ENCODE measurements at places on chromosomes 12 and 14.
A peak's percentile ranks its signal among the peaks of the same experiment; 100 is the strongest.

GRCh38 chr14:76597387-76597786, 163.9 kb upstream of the VASH1 start:
- no peak overlapping the region for H3K4me3 ChIP-seq
- DNase-seq = no peak
- H3K27ac ChIP-seq = no peak overlapping the region

DNA sequence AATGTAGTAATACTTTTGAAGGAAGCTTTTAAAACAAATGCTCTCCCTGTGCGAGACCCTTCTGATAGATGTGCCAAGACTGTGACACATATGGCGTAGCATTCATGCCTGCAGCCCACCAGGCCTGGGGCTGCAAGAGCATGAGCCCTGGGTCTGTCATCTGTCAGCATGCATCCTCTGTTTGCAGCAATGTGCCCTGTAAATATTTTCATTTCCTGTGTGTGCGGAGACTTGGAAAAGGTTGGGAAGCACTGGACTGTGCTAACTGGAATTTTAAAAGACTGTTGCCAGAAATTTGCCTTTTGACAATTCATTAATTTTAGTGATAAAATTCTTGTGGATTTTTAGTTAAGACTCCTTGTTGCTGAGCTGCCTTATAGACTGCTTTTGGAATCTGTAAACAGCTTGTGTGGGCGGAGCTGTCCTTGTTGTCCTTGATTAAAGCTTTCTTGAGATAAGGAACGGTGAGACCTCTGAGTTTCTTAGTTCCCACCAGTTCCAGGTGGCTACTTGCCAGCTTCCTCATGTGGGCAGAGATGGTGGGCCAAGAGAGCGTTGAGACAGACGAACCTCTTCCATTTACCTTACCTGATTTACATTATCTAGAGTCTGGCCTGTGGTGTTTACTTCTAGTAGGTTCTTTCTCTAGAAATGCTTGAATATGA, 23.4 kb downstream of the MARK3 start:
- DNase-seq = no peak
- H3K36me3 ChIP-seq = peaks cover 21% of the 10 kb centered on the region
- no peak overlapping the region for H3K27ac ChIP-seq

DNA sequence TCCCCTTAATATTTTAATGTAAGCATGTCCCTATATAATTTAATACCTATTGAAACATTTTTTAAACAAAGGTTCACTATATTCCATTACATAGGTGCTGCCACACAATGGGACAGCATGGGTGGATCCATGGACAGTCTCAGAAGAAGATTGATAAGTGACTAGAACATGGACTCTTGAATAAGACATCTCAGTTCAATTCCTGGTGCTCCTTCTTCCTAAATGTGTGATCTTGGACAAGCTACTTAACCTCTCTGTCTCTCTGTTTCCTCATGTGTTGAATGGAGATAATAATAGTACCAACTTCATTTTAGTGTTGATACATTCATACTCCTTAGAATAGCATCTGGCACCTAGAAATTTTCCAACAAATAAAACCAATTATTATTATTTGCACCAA, 1.1 kb upstream of the ART4 start:
- H3K4me1 ChIP-seq = no peaks in the 10 kb centered on the region
- no peaks in the 10 kb centered on the region for H3K36me3 ChIP-seq
- H3K27me3 ChIP-seq = no peaks in the 10 kb centered on the region

DNA sequence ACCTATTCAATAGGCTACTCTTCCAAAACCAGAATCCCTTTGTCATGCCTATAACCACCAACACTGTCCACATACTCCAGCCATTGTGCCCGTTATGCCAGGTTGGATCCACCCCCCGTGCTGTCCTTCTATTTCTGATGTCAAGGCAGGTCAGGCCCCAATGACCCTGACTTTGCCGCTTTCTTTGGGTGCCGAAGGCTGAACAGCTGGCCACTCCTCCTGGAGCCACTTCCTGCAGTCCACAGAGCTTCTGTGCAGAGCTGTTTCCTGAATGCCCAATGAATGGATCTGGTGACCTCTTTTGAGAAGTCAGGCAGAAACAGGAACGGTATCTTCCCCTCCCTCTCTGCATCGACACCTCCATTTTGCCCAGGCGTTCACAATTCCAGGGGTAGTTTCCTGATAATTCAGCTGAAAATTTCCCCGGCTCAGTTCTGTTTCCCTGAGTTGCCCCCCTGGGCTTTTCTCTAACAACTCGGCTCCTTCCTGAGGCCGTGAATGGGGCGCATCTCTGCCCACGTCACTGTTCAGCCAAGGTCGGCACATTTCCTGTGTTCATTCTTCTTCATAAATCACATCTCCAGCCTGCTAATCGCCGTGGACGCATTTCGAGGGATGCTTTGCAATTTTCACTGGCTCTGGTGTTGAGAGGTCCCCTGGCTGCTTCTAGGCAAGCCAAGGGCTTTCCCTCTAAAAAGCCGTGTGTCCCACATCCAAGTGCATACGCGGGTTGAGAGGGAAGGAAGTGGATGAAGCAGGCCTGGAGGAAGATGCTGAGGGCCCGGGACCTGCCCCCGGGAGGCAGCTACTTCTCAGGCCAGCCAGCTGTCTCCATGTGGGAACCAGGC, 86.5 kb downstream of the PAPOLA start:
- H3K36me3 ChIP-seq = no peaks in the 10 kb centered on the region
- H3K27ac ChIP-seq = no peak overlapping the region
- peaks cover 3% of the 10 kb centered on the region for H3K27me3 ChIP-seq
- DNase-seq = no peak
- no peak overlapping the region for H3K4me3 ChIP-seq

GRCh38 chr12:67655829-67656228, 7.3 kb downstream of the DYRK2 start:
- no peak overlapping the region for H3K27ac ChIP-seq
- DNase-seq = no peak
- H3K4me1 ChIP-seq = peaks cover 38% of the 10 kb centered on the region
- peaks cover 57% of the 10 kb centered on the region for H3K36me3 ChIP-seq
- H3K4me3 ChIP-seq = no peak overlapping the region
- H3K27me3 ChIP-seq = no peaks in the 10 kb centered on the region

GRCh38 chr12:77349689-77350370, 284.5 kb upstream of the E2F7 start:
- H3K4me3 ChIP-seq = no peak overlapping the region
- no peak overlapping the region for H3K27ac ChIP-seq
- H3K36me3 ChIP-seq = no peaks in the 10 kb centered on the region

DNA sequence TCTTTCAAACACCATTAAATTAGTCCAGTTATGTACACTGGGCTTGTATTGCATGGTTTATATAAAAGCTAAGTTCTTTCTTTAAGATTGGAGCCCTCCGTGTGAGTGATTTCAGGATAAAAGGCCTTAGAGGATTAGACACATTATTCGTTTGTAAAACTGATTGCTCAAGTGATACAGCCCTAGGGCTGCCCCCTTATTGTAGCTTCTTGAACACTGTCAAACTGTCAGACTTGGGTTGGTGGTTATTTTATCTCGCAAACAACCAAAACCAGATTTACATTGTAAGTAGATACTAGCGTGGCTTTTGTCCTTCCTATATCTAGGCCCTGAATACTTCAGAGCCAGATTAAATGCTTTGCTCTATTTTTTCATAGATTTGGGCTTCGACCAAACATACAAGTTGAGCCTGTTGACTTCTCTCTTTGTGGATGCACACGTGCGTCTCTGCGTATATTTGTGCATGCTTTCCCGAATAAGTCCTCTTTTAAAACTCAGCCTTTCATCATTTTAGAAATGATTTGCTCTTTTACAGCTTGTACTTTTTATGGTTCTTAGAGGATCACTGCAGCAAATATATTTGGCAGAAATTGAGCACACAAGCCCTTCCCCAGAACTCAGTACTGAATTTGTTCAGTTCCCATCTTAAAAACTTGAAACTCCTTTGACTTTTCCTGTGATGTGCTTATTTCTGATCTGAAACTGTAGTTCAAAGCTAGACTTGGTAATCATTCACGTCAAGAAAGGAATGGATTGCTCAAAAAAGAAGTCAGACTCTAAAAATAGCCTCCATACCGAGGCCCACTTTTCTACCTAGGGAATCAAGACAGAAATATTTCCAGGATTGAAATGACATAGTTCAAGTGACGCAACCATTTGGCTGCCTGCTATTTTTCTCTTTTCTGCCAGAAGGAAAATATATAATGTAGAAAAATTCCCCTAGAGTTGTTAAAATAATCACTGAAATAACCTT, 129.5 kb downstream of the ETV6 start:
- H3K27ac ChIP-seq = no peak overlapping the region
- no peaks in the 10 kb centered on the region for H3K36me3 ChIP-seq
- H3K4me3 ChIP-seq = no peak overlapping the region
- no peaks in the 10 kb centered on the region for H3K27me3 ChIP-seq
- H3K4me1 ChIP-seq = peaks cover 2% of the 10 kb centered on the region

- H3K4me1 ChIP-seq = no peaks in the 10 kb centered on the region
- H3K27ac ChIP-seq = no peak overlapping the region
- no peaks in the 10 kb centered on the region for H3K27me3 ChIP-seq
- no peaks in the 10 kb centered on the region for H3K36me3 ChIP-seq
Observed at GRCh38 chr14:58739674-58740073, 101.9 kb downstream of the DACT1 start.

GRCh38 chr12:30448038-30448437, 247.6 kb downstream of the IPO8 start:
- H3K36me3 ChIP-seq = no peaks in the 10 kb centered on the region
- no peak overlapping the region for H3K4me3 ChIP-seq
- no peak overlapping the region for H3K27ac ChIP-seq
- no peaks in the 10 kb centered on the region for H3K4me1 ChIP-seq
- H3K27me3 ChIP-seq = no peaks in the 10 kb centered on the region

GRCh38 chr12:21879312-21879711, 61.9 kb downstream of the ABCC9 start:
- H3K36me3 ChIP-seq = no peaks in the 10 kb centered on the region
- H3K27ac ChIP-seq = no peak overlapping the region
- H3K27me3 ChIP-seq = no peaks in the 10 kb centered on the region
- H3K4me1 ChIP-seq = no peaks in the 10 kb centered on the region

DNA sequence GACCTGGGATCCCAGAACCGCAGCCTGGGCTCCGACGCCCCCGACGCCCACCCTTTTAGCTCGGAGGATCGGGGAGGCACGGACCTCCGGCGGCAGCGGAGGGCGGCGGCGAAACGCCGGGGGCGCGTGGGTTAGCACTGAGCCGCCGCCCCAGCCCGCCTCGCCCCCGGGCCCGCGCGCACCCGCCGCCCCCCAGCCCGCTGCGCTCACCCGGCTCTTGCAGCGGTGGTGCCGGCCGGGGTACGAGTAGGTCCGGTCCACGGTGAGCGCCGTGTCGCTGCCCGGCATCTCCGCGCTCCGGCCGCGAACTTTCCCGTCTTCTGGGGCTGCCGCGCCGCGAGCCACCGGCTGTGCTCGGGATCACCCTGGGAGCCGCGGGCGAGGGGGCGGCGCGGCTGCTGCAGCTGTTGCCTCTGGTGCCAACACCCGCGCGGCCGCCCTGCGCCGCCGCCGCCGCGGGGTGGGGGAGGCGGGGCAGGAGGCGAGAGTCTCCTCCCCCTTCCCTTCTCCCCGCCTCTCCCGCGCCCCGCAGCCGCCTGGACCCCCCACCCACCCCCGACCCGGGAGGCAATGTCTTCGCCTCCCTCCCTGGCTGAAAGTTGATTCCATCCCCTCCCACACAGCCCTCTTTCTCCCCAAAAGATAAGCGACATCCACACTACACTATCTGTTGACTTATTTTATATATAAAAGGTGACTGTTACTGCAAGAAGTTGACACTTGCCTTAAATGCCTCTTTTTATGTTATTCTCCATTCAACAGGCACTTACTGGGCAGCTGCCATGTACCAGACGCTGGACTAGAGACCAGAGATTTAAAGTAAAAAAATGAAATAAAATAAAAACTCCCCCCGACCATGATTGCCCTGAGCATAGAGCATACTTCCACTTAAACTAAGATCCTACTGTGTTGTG, at the start of gene TMCC3:
Gene TMCC3, minus strand, starts transcription at position 415 of the 914 bp plus-strand sequence. Its CDS starts 127 bp downstream, at position 288.
- peaks cover 7% of the 10 kb centered on the region for H3K4me1 ChIP-seq
- no peaks in the 10 kb centered on the region for H3K36me3 ChIP-seq
- H3K27me3 ChIP-seq = no peaks in the 10 kb centered on the region
- H3K4me3 ChIP-seq = peak within 1 kb of the TSS; percentile 47
- H3K27ac ChIP-seq = no peak within 1 kb of the TSS

GRCh38 chr14:100546051-100546443, 41.2 kb downstream of the BEGAIN start:
- H3K36me3 ChIP-seq = no peaks in the 10 kb centered on the region
- DNase-seq = no peak
- peak overlapping the region; percentile 62 for H3K27ac ChIP-seq
- no peak overlapping the region for H3K4me3 ChIP-seq
- H3K27me3 ChIP-seq = no peaks in the 10 kb centered on the region
